ENCODE measurements at places on chromosomes 4 and X. TPM values are rescaled to one million over a fixed set of nuclear protein-coding genes. Genes with fewer than 3 reads are reported as not detected.

Gene MUC7
- not detected for total RNA-seq

Gene GC
- total RNA-seq: not detected

Gene CCNA2
- 24.7 TPM for total RNA-seq

Gene PAGE5
- not detected for total RNA-seq

Gene ASB12
- not detected for total RNA-seq

Gene MFAP3L
- 29.8 TPM for total RNA-seq

Gene TRIML2
- total RNA-seq: not detected

Gene EXOC1
- 72.5 TPM for total RNA-seq
